H1 (cell line): ENCODE measurements at places on chromosomes 2 and 18. TPM values are rescaled to one million over a fixed set of nuclear protein-coding genes. Genes with fewer than 3 reads are reported as not detected.

DNA sequence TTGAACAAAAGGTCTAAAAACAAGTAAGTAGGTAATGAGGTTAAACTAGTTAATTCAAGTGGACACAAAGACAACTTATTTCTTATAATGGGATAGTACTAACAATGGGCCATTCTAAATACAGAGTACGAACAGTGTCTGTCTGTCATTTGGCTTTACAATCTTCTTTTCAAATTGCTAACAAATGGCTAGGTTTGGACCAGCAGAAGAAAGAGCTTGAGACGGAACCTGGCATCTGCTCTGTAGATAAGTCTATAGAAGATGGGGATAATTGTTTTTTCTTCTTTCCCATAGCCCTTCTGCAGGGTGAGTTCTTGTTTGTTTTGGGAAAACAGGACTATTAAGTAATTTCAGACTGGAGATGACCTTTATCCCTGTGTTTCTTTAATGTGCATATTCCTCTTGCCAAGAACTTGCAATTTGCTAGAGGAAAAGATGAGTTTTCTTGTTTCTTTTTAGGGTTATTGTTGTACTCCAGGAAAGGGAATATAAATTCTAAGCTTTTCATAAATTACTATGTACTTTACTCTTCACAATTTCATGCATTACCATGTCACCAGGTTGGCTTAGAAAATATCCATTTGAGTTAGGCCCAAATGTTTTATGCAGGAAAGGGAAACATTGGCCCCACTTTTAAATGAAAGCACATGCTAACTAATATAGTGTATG lies 500.5 kb upstream of the SYT4 start:
- no peak for DNase-seq

DNA sequence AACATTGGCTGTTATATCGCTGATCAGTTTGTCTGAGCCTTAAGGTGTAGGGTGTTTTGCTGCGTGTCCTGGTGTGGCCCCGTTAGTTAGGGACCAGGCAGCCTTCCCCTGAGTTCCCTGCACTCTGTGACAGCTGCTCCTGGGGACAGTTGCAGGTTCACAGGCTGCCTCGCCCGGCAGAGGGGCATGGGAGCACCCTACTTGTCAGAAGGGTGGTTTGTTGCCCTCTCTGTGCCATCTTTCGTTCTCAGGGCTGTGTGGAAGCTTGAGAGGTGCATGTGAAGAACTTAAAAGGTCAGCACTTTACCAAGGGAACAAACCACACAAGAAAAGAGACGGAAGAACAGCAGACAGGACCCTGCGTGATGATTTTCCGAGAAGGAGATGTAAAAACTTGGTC lies 159.6 kb downstream of the LDLRAD4 start:
- DNase-seq, result no peak

ONECUT2 gene
- total RNA-seq, result 1.9 and 3.3 TPM in 2 replicates

- DNase-seq, result no peak
Observed at GRCh38 chr2:29920631-29921559, 491 bp downstream of the ALK start.

POMC gene
- 1.7 and 2.2 TPM in 2 replicates for total RNA-seq

DNA sequence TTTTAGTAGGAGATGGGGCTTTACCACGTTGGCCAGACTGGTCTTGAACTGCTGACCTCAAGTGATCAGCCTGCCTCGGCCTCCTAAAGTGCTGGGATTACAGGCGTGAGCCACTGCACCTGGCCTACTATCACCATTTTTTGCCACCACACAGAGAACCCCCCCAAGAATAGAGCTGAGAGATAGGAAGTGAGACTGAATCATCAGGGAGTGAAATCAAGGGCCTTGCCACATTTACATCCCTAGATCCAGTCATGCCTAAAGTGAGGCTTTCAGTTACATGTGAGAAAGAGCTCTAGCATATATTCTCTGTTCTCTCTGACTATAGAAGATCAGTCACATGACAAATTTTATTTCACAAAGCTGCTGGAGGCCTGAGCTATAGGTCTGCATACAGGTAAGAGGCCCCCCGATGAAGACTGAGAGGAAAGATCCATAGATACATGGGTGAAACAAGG lies 28.0 kb upstream of the KCMF1 start:
- DNase-seq, result no peak

DNA sequence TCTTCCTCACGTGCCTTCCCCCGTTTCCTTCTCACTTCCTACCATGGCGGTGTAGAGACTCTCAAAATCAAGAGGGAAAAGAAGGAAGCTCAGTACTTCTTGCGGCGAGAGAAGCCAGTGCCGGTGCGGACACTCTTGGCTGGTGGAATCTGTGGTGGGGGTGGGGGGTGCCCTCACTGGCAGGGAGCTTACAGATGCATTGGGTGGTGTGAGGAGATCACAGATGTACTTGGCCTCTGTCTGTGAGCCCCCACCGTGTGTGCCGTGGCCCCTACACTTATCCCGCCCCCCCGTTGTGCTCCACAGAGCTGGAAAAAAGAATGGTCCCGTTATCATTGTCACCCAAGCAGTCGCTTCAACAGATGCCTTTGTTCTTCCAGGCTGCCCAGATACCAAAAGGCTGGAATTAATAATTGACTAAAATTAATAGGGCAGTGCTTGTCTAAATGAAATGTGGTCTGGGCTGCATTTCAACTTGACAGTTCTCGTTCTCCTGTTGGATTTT lies 79.8 kb downstream of the VAPA start:
- DNase-seq, result no peak
